Left renal pelvis (tissue), 4 donors: ENCODE measurements at places on chromosomes 11 and 22. TPM values are rescaled to one million over a fixed set of nuclear protein-coding genes. Genes with fewer than 3 reads are reported as not detected.

GRCh38 chr22:43155789-43156188, 4.4 kb downstream of the TSPO start:
- DNase-seq: no peak

- DNase-seq: no peak
These were observed 33.1 kb downstream of the HIPK3 start for GRCh38 chr11:33290319-33290718.

The C11orf87 gene
- polyA plus RNA-seq: 0.23 TPM

The HOATZ gene
- polyA plus RNA-seq: not detected

GRCh38 chr11:20112291-20113148, 47.8 kb downstream of the DBX1 start:
- DNase-seq: no peak

GRCh38 chr22:27794226-27794625, 7.3 kb downstream of the MN1 start:
- no peak for DNase-seq

- DNase-seq: no peak
These were observed 22.8 kb downstream of the PIM3 start for GRCh38 chr22:49983148-49984042.

The MRGPRX4 gene
- not detected for polyA plus RNA-seq

The TRIM5 gene
- polyA plus RNA-seq: 44.8 TPM

DNA sequence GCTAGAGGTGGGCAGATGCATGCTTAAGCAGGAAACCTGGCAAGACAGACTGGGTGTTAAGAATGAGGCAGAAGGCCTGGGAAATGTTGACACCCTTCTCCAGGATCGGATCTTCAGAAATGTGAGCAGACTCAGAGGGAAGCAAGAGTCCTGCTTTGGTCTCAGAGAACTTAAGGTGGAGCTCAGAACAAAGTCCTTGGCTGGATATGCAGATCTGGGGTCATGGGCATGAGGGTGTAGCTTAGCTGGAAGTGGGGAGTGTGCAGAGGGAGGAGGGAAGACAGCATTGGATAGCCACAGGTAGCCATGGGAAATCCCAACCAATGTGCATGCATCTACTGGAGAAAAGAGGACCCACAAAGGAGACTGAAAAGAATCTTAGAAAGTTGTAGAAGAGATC, 58.6 kb upstream of the CDON start:
- no peak for DNase-seq
